ENCODE measurements at places on chromosomes 6 and 20.

- no peak for DNase-seq
Measured at GRCh38 chr6:36949636-36950035, 4.9 kb upstream of the PI16 start.

GRCh38 chr20:61812845-61813485 is 252.7 kb downstream of the TAF4 start:
- no peak for DNase-seq

DNA sequence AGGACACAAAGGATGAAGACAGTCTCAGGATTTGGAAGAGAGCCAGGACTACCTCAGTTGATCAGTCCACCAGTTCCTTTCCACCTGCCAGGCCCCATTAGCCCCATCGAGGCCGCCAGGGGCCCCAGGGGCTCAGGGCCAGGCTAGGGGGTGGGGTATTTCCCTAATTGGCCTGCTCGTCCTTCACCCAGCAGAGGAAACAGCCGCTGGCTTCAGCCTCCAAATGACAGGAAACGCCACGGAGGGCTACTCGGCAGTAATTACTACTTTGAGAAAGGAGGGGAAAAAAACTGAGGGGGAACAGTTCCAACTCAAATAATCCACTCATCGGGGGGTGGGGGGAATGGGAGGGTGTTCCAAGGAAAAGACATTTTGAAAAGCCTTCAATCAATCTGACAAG is 42.7 kb downstream of the MAFB start:
- no peak for DNase-seq

DNA sequence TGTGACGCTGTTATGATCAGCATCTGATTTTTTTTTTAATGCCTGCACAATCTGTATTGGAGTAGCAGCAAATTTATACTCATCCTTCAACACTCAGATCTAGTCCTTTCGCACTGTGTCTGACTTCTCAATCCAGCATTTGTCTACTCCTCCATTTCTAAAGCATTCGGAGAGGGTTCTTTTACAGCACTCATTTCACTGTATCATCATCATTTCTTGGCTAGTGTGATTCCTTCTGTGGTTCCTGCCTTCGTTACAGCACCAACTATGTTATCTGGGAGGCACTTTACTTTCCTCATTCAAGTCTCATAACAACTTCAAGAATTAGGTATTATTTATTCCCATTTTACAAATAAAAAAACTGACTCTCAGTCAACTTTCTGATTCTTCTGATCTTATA is 18.0 kb downstream of the NUDT3 start:
- no peak for DNase-seq

DNA sequence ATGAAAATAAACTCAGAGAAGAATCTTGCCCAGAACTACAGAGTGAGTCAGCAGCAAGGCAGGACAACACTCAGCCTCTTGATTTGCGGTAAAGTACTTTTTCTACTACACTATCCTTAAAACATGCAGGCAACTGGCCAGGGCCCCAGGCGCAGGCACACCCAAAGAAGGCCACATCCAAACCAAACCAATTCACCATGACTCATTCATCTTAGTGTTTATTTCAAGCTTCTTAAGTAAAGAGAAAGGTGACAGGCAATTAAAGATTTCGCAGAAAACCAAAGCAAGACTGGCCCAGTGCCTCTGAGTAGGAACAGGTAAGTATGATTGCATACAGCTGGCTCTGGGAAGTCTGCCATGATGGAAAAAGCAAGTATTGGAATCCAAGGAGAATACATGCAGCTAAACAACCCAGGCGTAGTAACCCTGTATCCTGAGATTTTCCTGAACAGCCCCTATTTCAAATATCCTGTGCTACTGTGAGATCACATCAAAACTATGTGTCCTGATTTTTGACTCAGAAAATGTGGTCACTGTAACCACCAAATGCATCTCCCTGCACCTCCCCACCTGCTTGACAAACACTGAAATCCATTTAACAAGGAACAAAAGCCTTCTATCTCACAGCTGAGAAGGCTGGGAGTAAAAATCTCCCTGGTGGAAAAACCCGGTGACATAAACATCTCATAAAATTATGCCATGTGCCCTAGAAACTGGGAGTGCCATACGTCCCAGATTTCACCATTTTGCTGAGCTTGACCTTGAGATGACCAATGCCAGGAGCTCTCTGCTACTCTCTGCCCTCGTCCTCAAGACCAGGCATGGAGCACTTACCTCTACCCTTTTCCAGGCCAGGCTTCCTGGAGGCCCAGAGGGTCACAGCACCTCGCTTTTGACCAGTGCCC is 12.4 kb downstream of the WFDC3 start:
- no peak for DNase-seq

DNA sequence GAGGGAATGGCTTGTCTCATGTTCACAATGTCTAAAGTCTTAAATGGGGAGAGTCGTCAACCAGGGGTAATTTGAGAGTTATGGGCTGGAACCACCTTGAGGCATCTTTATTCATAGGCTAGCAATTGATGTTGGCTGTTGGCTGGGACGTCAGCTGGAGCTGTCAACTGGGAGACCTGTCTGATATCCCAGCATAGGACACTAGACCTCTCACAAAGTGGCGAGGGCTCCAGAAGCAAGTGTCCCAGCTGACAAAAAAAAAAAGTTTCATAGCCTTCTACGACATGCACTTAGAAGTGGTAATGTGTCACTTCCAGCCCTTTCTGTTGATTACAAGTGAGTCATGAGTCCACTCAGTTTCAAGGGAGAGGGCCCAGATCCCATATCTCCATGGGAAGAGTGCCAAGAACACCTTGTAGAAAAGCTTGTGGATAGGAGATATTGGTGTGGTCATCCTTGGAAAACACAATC is 278.0 kb downstream of the ESR1 start:
- DNase-seq: no peak

GRCh38 chr20:45503403-45503802 is 12.0 kb downstream of the SPINT3 start:
- DNase-seq: no peak
